ENCODE measurements at places on chromosomes 7 and 10.

DNA sequence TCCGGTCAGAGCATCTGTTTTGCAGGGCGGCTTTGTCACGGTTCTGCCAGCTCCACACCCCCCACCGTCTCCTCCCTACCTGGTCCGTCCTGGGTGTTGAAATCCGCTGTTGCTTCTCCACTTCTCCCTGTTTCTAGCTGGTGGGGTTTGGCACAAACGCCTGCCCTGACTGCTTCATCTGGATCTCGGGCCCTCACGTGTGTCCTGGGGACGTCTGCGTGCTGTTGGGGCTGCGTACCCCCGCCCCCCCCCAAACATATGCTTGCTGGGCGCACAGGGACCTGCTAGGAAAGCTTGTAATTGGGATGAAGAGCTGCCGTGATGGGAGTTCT lies 11.3 kb downstream of the AMZ1 start:
- no peak for DNase-seq

DNA sequence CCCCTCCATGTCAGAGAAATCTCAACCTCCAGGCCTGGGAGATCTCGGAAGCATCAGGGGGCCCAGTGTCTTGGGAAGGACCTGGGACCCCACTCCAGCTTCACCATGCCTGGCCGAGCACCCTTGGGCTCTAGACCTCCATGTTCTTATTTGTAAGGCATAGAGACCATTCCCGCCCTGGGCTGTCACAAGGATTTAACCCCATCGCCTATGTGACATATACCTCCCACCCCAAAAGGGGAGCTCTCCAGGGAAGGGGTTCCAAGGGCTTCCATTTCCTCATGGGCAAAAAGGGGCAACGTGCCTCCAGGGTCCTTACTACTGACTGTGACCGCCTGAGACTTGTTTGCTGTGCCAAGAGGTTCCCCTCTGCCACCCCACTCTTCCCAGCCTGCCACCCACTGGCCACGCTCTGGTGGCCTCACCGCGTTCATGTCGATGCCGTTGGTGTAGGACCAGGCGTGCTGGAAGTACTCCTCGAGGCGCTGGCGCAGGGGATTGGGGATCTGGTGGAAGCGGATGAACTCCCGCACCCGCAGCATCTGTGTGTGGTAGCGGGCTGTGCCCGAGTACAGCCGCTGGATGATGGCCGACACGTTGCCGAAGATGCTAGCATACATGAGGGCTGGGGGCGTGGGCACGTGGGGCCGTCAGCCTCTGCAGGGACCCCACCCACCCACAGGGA lies 27.5 kb downstream of the KCNH2 start:
- DNase-seq: no peak

DNA sequence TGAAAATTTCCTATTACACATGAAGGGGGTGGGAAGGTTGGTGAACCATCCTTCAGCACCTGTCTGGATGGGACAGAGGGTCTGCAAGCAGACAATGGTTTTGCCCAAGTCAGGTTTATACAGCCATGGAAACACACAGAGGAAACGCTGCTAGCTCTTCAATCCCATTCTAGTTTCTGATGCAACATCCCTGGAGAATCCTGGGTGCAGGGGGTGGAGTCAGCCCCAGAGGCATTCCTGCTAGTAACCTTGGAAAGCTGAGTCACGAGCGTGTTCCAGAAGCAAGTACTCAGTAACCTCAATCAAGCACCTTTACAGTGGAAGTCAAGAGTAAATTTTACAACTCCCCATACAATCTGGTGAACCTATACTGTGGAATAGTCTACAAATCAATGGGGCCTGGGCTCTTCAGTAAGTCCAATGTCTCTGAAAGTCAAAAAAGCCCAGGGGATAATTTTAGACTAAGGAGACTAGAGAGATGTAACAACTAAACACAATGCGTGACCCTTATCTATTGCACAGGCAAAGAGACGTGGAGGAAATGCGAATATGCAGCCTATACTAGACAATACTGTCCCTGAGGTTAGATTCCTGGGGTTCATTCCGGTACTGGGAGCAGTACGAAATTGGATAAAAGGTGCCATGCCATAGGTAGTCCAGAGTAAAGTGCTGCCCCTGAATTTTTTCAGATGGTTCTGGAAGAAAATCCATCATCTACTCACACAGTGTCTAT lies 95.4 kb downstream of the ZRANB1 start:
- DNase-seq: peak; percentile 73

DNA sequence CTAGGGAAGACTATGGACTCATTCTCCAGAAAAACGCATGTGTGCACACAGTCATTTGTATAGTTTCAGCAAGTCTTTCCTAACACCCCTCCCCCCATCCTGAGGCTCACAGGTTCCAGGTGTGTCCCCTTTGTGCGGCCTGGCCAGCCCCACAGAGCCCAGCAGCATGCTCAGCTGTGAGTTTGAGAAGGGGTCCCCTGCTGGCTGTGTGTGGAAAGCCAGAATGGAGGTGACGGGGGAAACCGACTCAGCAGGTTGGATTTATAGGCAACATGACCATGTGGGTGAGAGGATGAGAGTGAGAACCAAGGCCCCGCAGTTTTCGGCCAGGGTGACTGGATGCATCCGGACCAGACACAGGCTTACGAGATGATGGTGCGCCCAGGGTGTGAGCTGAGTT lies 9.9 kb downstream of the PTPRE start:
- no peak for DNase-seq

- no peak for DNase-seq
Observed at GRCh38 chr10:110461088-110461487, 36.6 kb upstream of the DUSP5 start.

DNA sequence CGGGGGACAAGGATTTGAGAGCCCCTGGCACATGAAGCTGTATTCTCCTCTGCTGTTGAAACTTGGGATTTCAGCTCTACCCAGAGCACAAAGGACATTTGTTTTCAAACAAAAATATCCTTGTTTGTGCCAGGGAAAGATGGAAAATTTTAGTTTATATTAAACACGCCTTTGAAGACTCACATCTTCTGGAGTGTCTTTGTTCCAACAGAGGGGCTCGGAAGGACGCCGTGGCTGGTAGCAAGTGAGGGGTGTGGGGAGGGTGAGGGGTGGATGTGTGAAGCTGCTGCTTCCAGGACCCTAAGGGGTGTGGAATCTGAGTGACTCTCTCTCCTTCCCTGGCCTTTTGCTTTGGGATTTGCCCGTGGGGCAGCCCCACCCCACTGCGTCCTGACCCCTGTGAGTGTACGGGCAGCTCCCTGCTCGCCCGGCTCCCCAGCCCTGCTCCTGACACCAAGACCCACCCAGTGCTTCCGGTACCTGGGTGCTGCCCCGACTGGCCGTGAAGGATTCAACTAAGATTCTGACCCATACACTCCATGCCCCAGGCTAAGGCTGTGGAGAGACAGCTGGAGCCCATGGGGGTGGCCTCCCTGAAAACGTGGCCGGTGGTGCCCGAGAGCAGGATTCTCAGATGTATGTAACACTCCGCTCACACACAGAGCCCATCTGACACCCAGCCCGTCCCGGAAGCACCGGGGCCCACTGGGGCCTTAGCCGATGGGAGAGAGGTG lies 59.6 kb downstream of the ZRANB1 start:
- no peak for DNase-seq

DNA sequence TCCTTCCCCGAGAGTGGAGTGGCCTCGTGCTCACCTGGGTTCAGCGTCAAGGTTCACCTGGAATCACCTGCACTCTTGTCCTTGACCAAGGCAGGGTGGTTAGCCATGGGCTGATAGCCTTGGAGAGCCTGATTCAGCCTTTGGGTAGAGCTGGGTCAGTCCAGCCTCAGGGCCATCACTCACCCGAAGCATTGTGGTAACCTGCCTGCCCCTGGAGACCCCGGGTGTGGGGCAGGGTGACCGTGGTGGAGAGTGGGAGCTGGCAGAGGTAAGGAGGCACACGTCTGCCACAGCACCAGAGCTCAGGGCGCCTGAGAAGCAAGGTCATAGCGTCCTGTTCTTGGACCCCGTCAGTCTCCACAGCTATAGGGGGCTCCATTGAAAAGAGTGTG lies 27.8 kb upstream of the WDFY4 start:
- DNase-seq: no peak

GRCh38 chr7:16564909-16565426 lies 38.3 kb downstream of the LRRC72 start:
- peak; percentile 52 for DNase-seq

- DNase-seq: peak; percentile 57
Observed at GRCh38 chr7:44408596-44408995, 81.9 kb downstream of the NUDCD3 start.

- DNase-seq: no peak
Observed at GRCh38 chr10:129715805-129716204, 248.3 kb downstream of the EBF3 start.

DNA sequence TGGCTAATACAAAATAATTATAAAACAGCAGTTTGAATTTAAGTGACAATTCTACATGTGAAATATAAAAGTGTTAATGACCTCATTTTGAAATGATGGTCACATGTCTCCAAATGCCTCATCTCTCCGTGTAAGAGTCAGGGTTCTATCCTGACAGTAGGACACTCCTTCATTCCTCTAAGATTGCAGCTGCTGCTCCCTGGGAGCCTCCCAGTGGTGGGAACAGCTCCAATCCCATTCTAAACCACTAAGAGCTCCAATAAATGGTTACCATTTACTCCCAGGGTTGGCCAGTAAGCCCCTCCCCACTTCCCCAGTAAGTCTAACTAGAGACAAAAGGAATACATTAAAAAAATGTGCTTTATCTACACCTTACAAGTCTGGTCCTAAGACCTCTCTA lies 344.6 kb upstream of the AOAH start:
- DNase-seq: no peak

DNA sequence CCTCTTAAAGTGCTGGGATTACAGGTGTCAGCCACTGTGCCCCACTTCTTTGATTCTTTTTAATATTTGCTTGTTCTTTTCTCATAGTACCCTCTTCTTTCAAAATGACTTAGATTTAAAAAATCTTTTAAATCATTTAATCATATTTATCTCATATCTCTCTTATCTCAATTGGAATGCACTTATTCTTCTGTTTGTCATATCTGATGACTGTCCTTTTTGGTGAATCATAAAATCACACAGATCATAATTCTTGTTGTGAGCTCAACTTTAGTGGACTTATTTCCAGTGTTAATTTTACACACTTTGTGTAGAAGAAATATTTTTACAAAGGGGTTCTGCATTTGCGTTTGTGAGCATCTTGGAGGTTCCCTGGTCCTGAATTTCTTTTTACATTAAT lies 220.3 kb upstream of the SLC26A5 start:
- DNase-seq: no peak

- no peak for DNase-seq
Observed at GRCh38 chr7:31109751-31110150, 57.6 kb downstream of the ADCYAP1R1 start.
